ENCODE measurements at places on chromosomes 5 and 9.

GRCh38 chr5:9894571-9895301, 264.6 kb upstream of the TAS2R1 start:
- no peak for DNase-seq

DNA sequence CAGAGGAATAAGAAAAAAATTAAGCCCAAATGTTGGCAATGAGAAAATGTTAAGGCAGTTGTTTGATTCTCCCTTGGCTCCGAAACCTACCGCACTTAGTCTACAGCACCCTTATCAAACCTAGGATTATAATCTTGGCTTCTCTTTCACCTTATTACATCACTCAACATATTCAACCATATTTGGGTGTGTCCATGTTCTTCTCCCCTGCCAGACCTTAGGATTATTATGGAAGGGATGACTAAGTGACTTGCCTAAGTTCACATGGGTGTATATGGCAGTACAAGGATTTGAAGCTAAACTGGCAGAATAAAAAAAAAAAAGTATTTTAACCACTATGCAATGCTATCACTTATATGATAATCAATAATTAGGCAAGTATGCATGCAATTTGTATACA, 76.4 kb downstream of the PLK2 start:
- DNase-seq: no peak

- DNase-seq: no peak
Measured at GRCh38 chr9:94908583-94909249, 182.2 kb downstream of the AOPEP start.

- no peak for DNase-seq
Measured at GRCh38 chr5:125978015-125978414, 445.2 kb upstream of the GRAMD2B start.

DNA sequence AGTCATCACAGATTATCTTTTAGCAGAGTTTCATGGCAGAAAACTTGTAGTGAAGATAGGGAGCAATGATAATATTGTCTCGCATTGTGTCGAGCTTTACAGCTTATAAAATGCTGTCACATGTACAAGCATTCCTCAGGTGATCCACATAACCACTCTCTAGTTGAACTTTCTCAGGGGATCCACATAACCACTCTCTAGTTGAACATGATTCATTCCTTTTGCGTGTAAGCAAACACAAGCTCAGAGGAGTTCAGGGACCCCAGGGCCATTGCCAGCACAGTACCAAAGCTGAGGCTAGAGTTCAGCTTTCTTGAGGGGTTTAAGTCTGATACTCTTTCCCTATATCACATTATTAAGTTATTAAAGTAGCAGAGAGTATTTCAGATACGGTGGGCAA, 86.7 kb downstream of the CDH6 start:
- no peak for DNase-seq

DNA sequence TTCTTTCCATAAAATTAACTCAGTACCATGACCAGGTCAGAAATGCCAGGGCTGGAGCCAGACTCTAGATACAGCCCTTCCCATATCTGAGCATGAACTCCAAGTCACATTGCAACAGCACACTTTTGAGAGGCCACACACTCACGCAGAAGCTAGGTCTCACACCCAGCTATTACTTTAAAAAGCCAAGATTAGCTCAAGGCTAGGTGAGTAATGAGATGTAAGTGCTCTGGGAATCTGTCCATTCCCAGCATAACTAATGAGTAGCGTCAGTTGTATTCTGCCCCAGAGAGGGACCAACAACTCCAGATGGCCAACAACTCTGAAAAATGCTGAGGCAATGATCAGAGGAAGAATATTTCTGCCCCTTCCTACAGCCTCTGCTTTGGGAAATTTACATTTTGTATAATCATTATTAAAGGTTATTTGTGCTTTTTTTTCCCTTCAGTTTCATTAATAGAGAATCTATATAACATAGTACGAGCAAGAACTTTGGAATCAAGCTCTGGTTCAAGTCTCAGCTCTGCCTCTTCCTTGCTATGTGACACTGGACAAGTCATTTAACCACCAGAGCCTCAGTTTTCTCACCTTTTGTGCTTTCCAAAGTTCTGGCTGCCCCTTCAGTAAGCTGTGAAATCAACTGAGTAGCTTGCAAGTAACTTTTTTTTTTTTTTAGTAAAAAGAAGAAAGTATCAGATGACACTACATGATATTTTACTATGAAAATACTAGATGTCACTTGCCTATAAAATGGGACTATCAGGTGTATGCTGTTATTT, 118.3 kb downstream of the NR6A1 start:
- DNase-seq: no peak

- no peak for DNase-seq
Measured at GRCh38 chr9:3534614-3535404, 9.0 kb upstream of the RFX3 start.

- no peak for DNase-seq
Measured at GRCh38 chr5:61304590-61305381, 27.3 kb upstream of the ZSWIM6 start.

DNA sequence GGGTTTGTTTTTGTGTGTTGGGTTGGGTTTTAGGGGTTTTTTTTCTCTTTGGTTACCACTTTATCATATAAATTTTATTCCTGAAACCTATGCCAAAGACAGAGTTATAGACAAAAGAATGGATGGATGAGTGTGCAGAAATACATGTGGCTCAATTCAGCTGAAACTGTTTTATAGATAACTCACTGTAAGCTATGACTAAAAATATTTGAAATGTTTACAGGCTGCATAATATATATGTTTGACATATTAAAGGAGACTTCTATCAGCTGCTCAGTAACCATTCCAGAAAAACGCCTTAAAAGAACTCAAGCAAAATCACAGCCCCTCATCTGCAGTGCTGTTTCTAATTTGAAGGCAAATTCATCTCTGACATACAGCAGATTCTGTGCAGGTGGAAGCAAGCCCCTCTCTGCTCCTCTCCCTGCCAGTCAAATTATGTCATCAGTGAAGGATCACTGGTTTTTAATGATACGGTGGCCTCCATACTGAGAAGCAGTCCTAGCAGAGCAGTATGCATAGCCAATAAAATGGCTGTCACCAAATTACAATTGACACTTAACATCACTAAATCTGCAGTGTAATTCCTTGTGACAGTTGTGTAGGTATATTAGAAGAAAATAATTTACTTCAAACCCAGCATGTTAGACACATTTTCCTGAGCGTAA, 301.6 kb downstream of the NR2F1-AS1 start:
- no peak for DNase-seq

- DNase-seq: no peak
Measured at GRCh38 chr5:171363846-171364245, 23.8 kb upstream of the NPM1 start.

- no peak for DNase-seq
Measured at GRCh38 chr5:117615226-117615625, 1040.6 kb upstream of the SEMA6A start.

DNA sequence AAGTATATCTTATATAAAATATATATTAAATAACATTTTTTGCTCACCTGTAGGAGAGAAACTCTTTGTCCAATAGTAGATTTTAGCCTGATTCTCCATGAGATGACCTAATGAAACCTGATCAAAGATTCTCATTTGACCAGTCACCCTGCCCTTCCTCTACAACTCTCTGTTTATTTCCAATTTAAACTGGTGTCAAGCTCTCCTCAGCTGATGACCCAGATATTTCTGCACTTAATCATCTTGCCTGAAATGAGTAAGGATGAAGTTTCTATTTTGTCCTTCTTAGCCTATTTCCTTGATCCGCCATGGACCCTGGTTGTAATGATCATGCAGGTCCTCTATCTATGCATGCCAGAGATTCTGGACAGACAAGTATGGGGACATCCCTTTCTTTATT, 179.3 kb upstream of the FGF10 start:
- no peak for DNase-seq

- no peak for DNase-seq
Measured at GRCh38 chr5:108989761-108990392, 242.2 kb downstream of the FER start.

DNA sequence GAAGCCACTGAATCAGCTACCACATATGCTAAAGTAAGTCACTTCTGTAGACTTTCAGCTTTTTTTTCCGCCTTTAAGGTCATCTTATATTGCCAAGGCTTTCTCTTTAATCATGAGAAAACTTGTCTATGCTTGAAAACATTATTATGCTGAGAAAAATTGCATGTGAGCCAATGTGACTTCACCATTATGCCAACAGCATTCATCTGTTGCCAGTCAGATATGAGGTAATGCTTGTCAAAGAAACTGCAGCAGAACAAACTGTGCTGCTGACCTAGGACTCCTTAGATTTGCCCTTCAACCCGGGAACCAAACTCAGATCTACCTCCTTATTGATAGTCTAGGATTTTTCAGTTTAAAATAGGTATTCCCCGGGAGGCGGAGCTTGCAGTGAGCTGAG, 34.3 kb downstream of the SLC44A1 start:
- no peak for DNase-seq

GRCh38 chr5:73759771-73760170, 133.8 kb downstream of the ARHGEF28 start:
- no peak for DNase-seq

- DNase-seq: no peak
Measured at GRCh38 chr9:27939186-27939585, 365.9 kb upstream of the C9orf72 start.

DNA sequence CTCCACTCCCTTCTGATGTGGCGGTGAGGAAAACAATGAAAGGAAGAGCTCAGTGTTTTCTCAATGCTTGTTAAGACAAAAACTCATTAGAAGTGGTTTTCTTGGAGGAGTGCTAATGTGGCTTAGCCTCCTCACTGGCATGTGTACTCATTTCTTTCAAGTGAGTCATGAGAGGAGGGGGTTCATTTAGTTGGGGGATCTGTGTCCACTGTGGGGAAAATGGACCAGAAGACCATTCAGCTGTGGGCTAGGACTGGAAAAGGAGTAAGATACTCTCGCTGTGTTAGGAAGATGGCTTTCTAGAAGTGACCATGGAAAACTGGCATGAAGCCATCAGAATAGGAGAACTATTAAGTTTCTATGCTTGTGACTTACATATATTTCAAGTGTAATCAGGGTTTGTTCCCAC, 23.5 kb downstream of the KLF9 start:
- no peak for DNase-seq

DNA sequence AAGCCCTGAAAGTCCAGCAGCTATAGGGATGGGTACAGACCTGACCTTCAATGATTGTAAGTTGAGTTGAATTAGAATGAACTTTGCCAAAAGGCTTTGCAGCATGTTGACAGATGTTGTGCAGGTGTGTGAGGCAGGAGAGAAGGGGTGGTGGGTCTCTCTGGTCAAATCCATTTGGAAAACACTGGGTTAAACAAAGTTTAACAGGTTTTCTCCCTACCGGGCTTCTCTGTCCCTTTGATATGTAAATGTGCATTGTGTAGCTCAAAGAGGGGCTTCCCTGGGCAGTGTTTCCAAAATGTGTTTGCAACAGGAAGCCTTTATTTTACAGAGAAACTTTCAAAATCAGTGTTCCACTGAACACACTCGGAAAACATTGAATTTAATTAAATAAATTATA, 72.1 kb upstream of the BRINP1 start:
- no peak for DNase-seq

DNA sequence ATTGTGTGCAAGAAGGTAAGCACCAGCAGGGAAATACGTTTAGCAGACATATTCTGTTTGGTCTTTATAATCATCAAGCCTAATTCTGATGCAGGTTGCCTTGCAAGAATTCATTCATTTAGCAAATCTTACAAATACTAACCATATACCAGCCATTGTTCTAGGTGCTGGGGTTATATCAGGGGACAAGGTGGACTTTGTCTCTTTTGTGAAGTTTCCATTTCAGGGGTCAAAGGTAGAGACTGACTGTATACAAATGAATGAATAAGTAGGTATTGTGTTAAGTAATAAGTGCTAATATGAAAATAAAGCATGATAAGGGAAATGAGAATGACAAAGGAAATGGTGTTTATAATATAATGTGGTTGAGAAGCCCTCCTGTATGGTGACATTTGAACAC, 64.0 kb downstream of the LNPEP start:
- no peak for DNase-seq

- no peak for DNase-seq
Measured at GRCh38 chr5:84791138-84791537, 406.5 kb upstream of the EDIL3 start.

GRCh38 chr9:122819791-122820489, 8.4 kb downstream of the PDCL start:
- no peak for DNase-seq

DNA sequence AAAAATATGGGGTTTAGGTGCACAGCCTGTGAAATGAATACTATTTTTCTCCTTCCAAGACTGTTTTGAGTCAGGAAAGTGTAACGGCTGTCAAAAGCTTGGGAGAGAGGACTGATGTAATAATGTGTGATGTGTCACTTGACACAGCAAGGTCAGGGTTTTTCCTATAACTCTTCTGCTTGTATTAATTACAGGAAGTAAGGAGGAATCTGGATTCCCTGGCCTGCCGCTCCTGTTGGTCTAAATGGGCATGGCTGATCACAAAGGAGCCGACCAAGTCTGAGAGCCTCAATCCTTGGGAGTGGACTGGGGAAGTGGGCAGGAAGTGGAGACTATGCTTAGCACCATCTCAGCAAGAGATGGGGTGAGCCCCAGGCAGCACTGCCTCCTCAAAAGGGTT, 16.7 kb upstream of the SLC28A3 start:
- no peak for DNase-seq

GRCh38 chr5:164540174-164540573, 1034.8 kb downstream of the MAT2B start:
- DNase-seq: no peak

GRCh38 chr5:177419046-177419445, 7.4 kb upstream of the GRK6 start:
- no peak for DNase-seq

- DNase-seq: no peak
Measured at GRCh38 chr9:82535432-82535998, 527.4 kb downstream of the RASEF start.

DNA sequence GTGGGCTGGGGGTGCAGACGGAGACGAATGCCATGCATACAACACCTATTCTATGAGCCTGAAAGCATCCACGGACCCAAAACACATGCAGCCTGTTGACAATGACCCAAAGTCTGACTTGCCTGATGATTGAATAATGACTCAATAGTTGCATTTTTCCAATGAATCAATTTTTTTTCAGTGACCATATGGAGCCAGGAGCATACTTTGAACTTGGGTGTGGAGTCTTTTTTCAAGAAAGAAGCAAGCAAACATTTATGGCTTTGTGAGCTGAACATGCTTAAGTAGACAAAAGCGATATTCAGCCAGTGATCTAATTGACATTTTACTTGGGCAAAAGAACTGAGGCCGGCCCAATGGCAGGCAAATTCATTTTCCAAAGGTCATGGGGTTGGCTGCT, 283.9 kb upstream of the PANK3 start:
- no peak for DNase-seq

- no peak for DNase-seq
Measured at GRCh38 chr5:97797994-97798451, 615.0 kb upstream of the RIOK2 start.

GRCh38 chr5:167802755-167803431, 488.6 kb upstream of the WWC1 start:
- DNase-seq: no peak

GRCh38 chr5:172714491-172715420, 56.2 kb downstream of the DUSP1 start:
- peak; percentile 35 for DNase-seq

DNA sequence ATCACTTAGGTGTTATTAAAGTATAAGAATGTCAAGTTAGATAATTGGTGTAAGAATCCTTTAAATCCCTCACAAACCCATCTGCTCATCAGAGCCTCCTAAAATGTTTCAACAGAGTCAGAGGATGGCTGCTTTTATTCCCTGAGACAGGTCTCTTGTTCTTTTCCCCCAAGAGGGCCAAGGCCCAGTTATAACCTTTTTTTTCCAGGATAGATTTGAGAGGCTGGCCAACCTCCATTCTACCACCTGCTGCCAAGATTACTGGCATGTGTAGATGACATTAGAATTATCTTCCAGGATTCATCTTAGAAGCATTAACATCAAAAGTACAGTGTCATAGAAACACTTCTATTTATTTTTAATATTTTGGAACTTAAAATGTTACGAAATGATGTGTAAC, 305.1 kb downstream of the TRPM3 start:
- DNase-seq: no peak
